ENCODE measurements at places on chromosomes 3 and 15.

DNA sequence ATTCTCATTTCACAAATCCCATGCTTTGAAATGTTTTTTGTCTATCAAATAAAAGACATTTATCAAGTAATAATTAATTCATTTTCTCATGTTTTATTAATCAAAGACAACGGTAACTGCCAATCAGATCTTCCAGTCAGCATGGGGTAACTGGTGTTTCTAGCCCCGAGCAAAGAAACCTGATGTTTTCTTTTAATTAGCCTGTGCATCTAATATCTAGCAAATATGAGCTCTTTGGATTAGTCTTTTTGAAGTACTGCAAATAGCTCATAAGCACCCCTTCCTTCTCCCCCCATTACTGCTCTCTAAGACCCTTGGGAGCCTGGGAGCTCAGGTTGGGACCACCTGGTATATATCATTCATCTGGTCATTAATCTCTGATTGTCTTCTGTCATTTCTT is 43.1 kb upstream of the SRGAP3 start:
- no peak for DNase-seq

GRCh38 chr3:18372786-18373405 is 52.2 kb downstream of the SATB1 start:
- no peak for DNase-seq

- DNase-seq = no peak
Measured at GRCh38 chr3:9183011-9183410, 66.4 kb downstream of the SRGAP3 start.

DNA sequence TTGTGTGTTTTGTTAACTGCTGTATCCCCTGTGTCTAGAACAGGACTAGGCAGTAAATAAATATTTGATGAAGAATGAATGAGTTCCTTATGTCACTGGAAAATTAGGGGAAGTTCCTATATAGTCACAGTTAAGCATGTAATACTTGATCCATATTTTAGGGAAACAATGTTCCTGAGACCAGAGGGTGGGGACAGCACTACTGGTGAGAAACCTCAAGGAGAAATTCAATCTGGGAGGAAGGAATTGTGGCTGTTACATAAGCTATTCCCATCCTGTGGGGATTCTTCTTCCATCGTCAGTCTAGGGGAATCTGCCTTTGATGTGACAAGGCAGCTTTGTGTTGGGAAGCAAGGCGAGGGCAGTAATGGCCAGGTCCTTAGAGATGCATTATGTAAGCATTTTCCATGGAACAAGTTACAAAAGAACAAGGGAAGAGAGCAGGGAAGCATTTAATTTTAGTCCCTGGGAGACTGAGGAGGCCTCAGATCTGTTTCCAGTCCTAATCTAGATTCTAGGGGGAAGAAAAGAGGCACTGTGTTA is 219.3 kb upstream of the TTC14 start:
- DNase-seq = no peak

DNA sequence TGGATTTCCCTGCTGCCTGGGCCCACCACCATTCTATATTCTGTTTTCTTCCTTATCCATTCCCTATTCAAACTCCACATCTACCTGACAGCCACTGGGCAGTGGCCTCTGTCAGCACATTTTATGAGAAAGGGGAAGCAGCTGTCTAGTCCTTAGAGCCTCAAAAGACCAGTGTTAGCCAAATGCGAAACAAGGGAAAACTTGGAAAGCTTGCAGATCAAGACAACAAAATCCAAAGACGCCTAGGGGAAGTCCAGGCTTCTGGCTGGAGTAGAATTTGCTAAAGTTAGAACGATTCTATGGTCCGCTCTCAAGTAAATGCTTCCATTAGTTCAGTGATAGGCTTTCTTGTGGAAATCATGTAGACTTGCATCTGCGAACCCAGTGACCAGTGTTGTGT is 39.4 kb upstream of the CHST2 start:
- no peak for DNase-seq

DNA sequence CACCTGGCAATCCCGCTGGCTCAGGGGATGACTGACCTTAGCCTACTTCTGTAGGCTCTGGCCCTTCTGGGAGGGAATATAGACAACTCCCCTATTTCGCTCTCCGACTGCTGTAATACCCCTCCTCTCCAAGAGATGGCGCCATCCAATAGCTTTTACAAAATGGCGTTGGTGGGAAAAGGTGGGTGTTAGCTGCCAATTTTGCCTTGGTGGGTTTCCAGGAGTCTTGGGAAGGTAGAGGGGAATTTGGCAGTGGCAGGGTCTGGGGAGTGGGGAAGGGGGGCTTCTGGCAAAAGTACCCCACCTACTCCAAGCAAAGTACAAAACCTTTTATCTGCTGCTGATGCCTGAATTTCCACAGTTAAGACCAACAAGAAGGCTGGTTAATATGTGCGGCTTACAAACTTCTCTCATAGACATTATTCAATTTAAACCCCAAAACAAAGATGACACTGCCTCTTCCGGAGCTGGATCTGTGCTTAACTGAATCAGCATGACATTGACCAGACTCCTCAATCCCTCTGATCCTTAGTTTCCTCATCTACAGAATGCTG is 62.1 kb downstream of the RASGRF1 start:
- no peak for DNase-seq

DNA sequence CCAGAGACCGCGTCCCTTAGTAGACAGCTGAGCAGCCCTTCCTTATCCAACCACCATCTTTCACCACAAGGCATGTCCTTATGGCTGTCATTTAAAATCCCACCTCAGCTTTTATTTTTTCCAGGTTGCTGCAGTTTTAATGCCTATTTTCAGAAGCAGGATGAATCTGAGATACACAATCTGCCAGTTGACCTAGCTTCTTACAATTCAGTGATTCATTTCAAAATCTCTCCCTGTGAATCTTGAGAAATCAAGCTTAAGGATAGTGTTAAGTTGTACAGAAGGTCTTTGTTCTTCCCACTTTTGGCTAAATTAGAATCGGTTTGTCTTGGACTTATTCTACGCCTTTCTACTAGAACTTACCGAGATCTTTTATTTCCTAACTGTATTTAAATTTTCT is 522.3 kb upstream of the CFAP20DC start:
- DNase-seq = no peak

- DNase-seq = no peak
Measured at GRCh38 chr3:53693451-53693850, 152.8 kb downstream of the CHDH start.

- DNase-seq = no peak
Measured at GRCh38 chr3:73073091-73073707, 11.7 kb downstream of the EBLN2 start.
